ENCODE measurements at places on chromosomes 11 and 22.

GRCh38 chr22:30129636-30130035 is 49.4 kb downstream of the HORMAD2 start:
- DNase-seq: no peak

DNA sequence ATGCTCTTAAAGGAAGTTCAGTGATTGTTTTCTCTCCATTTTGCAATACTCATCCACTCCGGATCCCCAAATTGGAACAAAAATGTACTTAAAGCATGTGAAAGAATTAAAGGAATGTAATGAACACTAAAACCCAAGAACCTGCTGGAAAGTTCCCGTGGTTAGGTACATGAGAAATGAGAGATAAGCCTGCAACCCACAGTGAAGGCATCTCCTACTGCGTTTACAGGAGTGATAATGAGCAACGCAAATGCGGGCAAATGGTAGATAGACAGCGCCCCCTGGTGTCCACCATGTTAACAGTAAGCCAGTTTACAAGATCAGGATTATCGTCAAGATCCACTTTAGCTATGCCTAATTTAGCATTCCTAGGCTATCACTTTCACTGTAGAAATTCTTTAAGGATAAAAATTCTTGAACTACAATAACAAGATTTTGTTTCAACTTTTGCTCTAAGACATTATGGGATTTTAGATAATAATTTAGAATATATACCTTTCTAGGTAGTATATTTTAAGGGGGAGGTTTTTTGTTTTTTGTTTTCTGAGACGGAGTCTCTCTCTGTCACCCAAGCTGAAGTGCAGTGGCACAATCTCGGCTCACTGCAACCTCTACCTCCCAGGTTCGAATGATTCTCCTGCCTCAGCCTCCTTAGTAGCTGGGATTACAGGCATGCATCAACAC is 29.9 kb downstream of the ALG9 start:
- DNase-seq: peak; percentile 73

DNA sequence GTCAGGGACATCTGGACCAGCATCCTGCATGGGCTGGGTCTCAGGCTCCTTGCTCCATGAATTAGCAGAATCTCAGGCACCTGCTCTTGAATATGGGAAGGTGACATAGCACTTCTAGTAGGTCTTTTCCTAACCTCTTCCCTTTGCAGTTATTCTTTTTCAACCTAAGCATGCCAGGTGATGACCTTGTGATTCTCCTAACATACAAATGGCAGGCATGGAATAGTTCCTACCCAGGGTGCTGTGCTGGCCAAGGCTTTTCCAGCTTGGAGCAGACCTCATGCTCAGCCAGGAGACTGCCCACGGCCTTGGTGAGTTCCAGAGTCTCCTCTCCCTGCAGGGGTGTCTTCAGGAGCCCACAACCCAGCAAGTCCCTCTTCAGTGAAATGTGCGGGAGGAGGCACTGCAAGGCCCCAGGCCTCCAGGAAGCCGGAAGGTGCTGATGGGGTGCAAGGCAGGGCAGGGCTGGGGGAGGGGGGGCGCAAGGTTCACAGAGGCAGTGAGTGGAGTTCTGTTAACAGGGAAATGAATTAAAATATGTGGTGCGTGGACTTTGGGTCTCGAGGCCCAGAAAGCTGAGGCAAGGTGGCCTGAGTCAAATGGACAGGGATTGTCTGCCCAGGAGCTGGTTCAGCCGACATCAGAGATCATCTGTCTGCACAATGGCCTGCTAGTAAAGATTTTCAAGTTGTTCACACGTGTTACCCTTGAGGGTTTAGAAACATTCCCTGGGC is 75.9 kb upstream of the SEPTIN5 start:
- no peak for DNase-seq

GRCh38 chr11:80455818-80456217 is 1015.0 kb upstream of the TENM4 start:
- DNase-seq: no peak

- DNase-seq: no peak
These were observed 159.7 kb downstream of the FAT3 start for GRCh38 chr11:92384358-92384757.

DNA sequence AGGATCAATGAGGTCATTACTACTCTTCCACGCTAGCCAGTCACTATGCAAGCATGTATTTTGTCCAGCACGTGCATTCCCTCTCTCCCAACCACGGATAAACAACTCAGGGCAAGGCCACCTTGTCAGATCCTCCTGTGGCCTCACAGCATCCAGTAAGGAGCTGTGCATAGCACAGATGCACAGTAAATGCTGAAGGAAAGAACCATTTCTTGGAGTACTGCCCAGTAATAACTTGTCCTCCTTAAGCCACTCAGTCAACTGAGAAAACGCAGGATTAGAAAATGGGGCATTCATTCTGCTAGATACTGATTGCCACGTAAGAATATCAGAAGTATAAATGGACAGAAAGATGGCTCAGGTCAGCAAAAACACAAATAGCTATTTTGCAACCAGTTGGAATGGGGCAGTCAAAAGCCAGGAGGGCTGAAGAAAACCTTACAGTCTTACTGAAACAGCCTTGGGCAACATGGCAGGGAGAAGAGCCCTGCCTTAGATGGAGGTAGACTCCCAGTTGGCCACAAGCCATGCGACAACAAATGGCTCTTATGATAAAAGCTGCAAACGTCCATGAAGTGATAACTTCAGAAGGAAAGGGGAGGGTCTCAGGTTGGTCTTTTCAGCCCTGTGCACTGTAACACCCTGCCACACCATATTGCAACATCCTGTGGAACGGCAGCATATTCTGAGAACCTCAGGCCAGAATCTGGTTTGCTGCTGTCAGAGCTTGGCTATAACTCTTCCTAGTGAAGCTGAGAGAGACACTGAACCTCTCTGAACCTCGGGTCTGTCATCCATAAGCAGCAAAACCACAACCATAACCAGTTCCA is 23.0 kb downstream of the PC start:
- DNase-seq: no peak

DNA sequence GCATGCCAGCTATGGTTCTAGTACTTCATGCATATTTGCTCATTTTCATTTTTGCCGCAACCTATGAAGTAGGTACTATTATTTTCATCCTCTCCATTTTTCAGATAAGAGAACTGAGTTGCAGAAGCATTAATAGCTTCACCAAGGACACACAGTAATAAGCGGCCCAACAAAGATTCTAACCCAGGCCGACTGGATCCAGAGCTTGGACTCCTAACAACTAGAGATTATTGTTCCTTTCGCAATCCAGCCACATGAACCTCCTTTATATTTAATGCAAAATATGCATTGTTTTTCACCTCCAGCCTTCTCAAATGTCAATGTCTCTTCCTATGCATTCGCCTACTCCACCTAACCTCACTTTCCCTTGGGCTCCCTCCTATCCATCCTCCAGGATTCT is 148.3 kb downstream of the CCDC34 start:
- no peak for DNase-seq

GRCh38 chr11:1382429-1382828 is 7.3 kb upstream of the BRSK2 start:
- no peak for DNase-seq

DNA sequence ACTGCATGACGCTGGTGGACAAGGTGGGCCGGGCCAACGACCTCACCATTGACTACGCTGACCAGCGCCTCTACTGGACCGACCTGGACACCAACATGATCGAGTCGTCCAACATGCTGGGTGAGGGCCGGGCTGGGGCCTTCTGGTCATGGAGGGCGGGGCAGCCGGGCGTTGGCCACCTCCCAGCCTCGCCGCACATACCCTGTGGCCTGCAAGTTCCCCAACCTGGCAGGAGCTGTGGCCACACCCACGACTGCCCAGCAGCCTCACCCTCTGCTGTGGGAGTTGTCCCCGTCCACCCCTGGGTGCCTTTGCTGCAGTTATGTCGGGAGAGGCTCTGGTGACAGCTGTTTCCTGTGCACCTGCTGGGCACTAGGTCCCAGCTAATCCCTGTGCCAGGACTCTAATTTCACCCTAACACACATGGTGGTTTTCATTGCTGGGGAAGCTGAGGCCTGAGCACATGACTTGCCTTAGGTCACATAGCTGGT is 49.0 kb upstream of the PPP6R3 start:
- no peak for DNase-seq

GRCh38 chr11:78457448-78457847 is 39.8 kb upstream of the GAB2 start:
- no peak for DNase-seq

- peak; percentile 27 for DNase-seq
These were observed 37.1 kb downstream of the RNF141 start for GRCh38 chr11:10503777-10504480.

DNA sequence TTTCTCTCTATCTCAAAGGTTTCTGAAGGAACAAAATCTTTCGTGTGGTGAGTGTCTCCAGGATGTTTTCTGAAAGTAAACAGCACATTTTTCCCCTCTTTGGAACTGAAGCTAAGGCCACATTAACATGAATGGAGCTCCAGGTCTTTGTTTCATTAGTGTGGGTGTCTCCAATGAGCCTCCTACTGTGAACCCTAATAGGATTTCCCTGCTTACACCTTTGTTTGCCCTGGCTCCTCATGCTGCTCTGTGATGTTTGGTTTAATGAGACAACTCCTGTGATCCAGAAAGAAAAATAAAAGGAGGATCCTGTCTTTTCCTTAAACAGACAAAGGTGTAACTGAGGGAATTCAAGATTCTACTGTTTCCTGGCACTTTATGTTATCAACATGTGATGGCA is 76.9 kb upstream of the SLC6A5 start:
- DNase-seq: no peak

- no peak for DNase-seq
These were observed 157.7 kb downstream of the ADAMTS15 start for GRCh38 chr11:130606178-130606577.

DNA sequence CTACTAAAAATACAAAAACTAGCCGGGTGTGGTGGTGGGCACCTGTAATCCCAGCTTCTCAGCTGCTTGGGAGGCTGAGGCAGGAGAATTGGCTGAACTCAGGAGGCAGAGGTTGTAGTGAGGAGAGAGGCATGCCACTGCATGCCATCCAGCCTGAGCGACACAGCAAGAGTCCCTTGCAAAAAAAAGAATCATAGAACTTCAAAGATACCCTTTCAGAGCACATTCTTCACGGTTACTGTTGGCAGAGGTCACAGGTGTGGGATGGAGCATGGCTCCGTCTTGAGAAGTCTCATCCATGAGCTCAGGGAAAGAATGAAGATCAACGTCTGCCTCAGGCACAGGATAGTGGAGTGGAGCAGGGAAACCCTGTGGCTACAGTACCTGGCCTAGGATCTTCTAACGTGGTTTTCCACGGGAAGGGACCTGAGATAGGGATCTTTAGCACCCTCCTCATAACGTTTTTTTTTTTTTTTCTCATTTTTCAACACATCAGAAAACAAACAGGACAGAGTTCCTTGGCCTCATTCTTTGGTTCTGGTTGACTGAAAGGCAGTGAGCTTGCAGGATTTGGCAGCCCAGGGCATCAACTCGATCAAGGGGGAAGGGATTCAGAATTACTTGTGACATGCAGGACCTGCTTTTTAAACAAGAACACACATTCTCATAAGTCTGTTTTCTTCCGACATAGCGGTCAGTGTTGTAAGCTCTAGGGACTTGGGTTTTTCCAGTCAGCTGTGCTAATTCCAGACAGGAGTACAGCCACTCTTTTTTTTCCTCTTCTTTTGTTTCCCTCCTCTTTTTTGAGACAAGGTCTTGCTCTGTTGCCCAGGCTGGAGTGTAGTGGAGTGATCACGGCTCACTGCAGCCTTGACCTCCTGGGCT is 22.8 kb downstream of the F2 start:
- no peak for DNase-seq

- no peak for DNase-seq
These were observed 626 bp downstream of the TRIM22 start for GRCh38 chr11:5690216-5690615.

GRCh38 chr22:39175353-39176142 is 23.1 kb upstream of the CBX7 start:
- no peak for DNase-seq

DNA sequence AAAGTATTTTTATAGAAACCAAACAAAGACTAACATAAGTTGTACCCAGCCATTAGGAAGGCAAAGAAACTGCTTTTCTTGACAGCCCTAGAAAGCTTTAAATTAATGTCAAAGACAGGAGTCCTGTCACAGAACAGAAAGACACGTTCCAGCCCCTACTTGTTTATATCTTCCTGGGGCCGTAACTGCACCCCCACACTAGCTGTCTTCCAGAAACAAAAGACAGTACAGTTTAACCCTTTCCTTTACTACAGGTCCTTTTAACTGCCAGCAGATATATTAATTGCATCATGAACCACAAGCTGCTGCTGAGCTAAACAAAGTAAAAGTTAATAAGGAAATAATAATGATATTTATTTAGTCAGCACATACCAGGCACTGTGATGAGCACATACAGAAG is 20.3 kb upstream of the CFAP300 start:
- DNase-seq: no peak

- no peak for DNase-seq
These were observed 169.7 kb upstream of the TMEM45B start for GRCh38 chr11:129645943-129646342.

GRCh38 chr11:117421476-117421875 is 93.8 kb downstream of the CEP164 start:
- no peak for DNase-seq

DNA sequence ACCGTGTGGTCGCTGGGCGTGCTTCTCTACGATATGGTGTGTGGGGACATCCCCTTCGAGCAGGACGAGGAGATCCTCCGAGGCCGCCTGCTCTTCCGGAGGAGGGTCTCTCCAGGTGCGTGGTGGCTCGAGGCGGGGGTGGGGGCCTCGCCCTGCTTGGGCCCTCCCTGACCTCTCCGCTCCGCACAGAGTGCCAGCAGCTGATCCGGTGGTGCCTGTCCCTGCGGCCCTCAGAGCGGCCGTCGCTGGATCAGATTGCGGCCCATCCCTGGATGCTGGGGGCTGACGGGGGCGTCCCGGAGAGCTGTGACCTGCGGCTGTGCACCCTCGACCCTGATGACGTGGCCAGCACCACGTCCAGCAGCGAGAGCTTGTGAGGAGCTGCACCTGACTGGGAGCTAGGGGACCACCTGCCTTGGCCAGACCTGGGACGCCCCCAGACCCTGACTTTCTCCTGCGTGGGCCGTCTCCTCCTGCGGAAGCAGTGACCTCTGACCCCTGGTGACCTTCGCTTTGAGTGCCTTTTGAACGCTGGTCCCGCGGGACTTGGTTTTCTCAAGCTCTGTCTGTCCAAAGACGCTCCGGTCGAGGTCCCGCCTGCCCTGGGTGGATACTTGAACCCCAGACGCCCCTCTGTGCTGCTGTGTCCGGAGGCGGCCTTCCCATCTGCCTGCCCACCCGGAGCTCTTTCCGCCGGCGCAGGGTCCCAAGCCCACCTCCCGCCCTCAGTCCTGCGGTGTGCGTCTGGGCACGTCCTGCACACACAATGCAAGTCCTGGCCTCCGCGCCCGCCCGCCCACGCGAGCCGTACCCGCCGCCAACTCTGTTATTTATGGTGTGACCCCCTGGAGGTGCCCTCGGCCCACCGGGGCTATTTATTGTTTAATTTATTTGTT is 2.4 kb downstream of the PIM3 start:
- DNase-seq: no peak

DNA sequence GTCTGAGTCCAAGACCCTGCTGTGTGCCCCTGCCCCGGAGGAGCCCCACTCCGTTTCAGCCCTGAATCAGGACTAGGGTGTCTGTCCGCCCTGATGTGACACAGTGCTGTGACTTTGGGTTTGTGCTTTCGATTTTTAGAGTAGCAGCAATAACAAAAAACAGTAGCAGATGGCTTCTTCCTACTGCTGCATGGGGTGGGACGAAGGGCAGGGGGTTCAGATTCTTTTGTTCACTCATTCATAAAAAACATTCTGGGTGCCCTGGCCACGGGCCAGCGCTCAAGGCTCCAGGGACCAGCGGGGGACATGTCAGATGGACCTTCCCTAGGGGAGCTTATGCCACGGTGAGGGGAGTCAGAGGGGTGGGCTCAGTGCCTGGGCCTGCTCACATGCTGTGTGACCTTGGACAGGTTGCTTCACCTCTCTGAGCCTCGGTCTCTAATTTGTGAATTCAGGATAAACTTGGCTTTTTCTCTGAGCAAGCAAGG is 24.6 kb upstream of the PRR5 start:
- no peak for DNase-seq

Data from AML-193 (cell line).